ENCODE measurements at places on chromosomes 16 and 17. TPM values are rescaled to one million over a fixed set of nuclear protein-coding genes. Genes with fewer than 3 reads are reported as not detected.

The MYH3 gene
- 0.34 TPM for total RNA-seq

The G6PC1 gene
- not detected for total RNA-seq

The HYDIN gene
- total RNA-seq, result 0.19 TPM

The TANC2 gene
- 21.1 TPM for total RNA-seq

The MAP2K6 gene
- total RNA-seq, result 0.08 TPM

The POLR2A gene
- 33.7 TPM for total RNA-seq

The TMEM238L gene
- total RNA-seq, result not detected

The WFDC1 gene
- not detected for total RNA-seq

The LGALS9B gene
- total RNA-seq, result 0.78 TPM

The UQCRC2 gene
- total RNA-seq, result 146 TPM

The TNRC6C gene
- total RNA-seq, result 0.87 TPM

The OR4D1 gene
- total RNA-seq, result not detected

The MT1A gene
- 5.2 TPM for total RNA-seq

The C16orf46 gene
- 0.11 TPM for total RNA-seq

The MYO15A gene
- 1.6 TPM for total RNA-seq

Data from hair follicular keratinocyte (primary cell).